ENCODE measurements at places on chromosomes 3 and 15. TPM values are rescaled to one million over a fixed set of nuclear protein-coding genes. Genes with fewer than 3 reads are reported as not detected.

Gene ADAMTSL3
- 0.31 TPM for total RNA-seq

Gene CPEB1
- total RNA-seq, result 3.4 TPM

Gene SUMF1
- 21.2 TPM for total RNA-seq

Gene ANKUB1
- not detected for total RNA-seq

Gene CTXND1
- not detected for total RNA-seq

Gene BNIP2
- total RNA-seq, result 80.5 TPM

Gene P4HTM
- total RNA-seq, result 14.8 TPM

Gene SCAPER
- 3.2 TPM for total RNA-seq

Gene TMEM207
- total RNA-seq, result not detected

Gene SLC51B
- total RNA-seq, result 12.1 TPM

Gene FAM227B
- 1.1 TPM for total RNA-seq

Gene NTRK3
- total RNA-seq, result 21.1 TPM

Gene ANXA2
- 5,263 TPM for total RNA-seq

Gene GPR160
- 1.0 TPM for total RNA-seq

Gene CAMP
- not detected for total RNA-seq

Gene TP63
- 0.42 TPM for total RNA-seq

Gene PRR20G
- not detected for total RNA-seq

Gene GRM2
- total RNA-seq, result 0.11 TPM

Gene LDHAL6B
- not detected for total RNA-seq

Gene CACNA2D2
- 0.42 TPM for total RNA-seq

Gene GOLGA6D
- total RNA-seq, result not detected

Gene TRAIP
- 15.0 TPM for total RNA-seq

Gene SLC22A13
- not detected for total RNA-seq

Gene GOLGA6L10
- 0.56 TPM for total RNA-seq

Gene ADAMTS9
- total RNA-seq, result 0.55 TPM

Gene HIGD2B
- total RNA-seq, result not detected

Gene CSPG4
- 0.08 TPM for total RNA-seq

Gene ZNF609
- 26.9 TPM for total RNA-seq

Gene NME9
- total RNA-seq, result not detected

All from A549 treated with DMSO at 1 μM for 4 hours (cell line).